A673 (cell line): ENCODE measurements at places on chromosomes 6 and 20. TPM values are rescaled to one million over a fixed set of nuclear protein-coding genes. Genes with fewer than 3 reads are reported as not detected.

ID4 gene
- 29.3 and 30.5 TPM in 2 replicates for total RNA-seq

SLC25A27 gene
- 0.45 and 0.52 TPM in 2 replicates for total RNA-seq

DNA sequence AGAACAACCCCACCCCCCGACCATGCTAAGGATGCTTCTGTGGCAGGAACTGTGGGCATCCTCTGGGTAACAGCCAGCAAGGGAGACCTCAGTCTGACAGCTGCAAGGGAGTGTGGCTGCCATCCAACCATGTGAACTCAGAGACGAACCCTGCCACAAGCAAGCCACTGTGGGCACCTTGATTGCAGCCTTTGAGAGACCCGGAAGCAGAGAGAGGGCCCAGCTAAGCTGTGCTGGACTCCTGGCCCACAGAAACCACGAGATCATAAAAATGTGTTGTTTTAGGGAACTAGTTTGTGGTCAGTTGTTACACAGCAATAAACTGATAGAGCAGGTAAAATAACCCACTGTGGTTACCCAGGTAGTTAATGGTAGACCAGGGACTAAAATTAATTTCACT lies 414.6 kb downstream of the CDH26 start:
- DNase-seq = no peak

GRCh38 chr20:53623134-53623453 lies 29.5 kb upstream of the ZNF217 start:
- DNase-seq = no peak

- no peak for DNase-seq
Observed at GRCh38 chr6:51029561-51029960, 210.9 kb downstream of the TFAP2B start.

DNA sequence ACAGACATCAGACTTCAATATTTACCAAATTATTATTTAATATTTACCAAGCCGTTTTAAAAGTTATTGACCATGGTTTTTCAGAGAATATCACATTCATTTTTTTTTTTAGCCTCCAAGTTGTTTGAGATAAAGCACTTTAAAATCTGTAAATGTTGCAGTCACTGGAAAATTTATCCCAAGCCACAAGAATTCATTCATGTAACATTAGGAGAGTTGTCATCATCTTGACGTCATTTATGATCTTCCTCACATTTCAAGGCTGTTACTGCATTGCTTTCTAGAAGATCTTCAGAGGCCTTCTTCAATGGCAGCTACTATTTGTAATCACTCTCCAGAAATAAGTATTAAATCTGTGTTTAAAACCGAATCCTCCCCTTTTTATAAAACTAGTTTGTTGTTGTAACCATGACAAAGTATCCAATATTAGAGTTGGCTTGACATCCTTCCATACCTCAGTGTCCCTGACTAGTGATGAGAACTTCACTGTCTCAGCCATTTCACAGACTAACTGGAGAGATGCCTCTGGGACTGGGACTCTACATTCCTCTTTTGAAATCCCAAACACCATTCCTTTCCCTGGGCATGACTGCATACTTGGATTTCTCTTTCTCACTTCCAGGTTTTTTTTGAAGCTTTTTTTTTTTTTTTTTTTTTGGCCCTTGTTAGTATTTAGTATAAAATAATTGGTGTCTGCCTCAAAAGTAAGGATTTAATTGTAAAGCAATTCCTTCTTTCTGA lies 100.1 kb downstream of the ZFAND3 start:
- no peak for DNase-seq

DNA sequence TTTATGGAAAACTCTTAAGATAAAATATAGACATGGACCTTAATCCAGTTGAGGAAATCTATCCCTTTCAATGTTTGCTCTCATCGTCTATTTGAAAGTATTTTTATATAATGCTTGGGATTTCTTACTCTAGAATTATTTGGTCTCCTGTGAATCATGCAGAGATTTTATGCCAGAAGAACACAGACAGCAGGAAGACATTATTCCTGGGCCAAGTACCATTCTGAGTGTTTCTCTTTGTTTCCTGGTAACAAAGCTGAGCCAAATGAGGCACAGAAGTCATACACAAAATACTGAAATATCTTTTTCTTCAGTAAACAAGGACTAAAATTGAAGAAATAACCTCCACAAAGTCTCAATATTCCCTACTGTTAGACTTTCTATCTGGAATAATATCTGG lies 538.2 kb upstream of the EYS start:
- no peak for DNase-seq

- no peak for DNase-seq
Observed at GRCh38 chr6:110043366-110043994, 65.4 kb downstream of the GPR6 start.

- no peak for DNase-seq
Observed at GRCh38 chr20:16107172-16107870, 465.9 kb downstream of the KIF16B start.

DNA sequence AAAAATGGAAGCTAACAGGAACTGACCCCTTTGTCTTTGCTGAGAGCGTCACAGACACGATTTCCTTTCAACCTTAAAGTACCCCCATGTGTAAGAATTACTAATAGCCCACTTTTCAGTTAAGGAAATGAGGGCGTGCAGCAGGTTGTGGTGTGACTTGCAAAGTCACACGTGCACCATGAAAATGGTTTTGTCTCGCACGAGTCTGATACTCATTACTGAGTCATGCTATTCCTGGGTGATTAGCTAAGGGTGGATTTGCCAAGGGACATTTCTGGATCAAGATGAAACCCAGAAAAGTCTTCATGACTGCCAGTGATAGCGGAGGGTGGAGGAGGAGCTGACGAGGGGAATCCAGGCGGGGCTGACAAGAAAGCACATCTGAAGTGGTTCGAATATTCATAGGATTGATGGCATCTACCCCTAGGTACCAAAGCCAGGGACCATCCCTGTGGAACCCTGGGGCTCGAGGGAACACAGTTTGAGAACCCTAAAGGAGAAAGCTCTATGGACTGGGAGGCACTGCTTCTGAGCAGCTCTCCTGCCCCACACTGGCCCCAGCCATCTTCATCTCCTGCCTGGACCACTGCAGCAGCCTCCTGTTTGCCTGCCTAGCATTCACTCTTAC lies 12.1 kb upstream of the NFATC2 start:
- DNase-seq = no peak

DNA sequence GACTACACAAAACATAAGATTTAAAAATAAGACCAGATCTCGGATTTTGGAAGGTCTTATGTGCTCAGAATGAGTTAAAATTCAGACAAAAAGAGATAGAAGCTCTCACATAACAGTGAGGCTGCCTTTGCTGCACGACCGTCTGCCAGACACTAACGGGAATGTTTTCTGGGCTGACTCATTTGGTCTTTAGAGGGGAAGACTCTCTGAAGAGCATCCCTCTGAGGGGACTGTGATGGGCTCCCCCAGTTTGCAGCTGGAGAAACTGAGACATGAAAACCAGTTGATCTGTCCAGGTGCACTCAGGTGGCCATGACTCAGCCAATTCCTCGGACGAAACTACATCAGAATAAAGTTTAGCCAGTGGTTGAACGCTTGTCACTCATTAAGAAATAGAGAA lies 153.9 kb downstream of the RNASET2 start:
- no peak for DNase-seq

DNA sequence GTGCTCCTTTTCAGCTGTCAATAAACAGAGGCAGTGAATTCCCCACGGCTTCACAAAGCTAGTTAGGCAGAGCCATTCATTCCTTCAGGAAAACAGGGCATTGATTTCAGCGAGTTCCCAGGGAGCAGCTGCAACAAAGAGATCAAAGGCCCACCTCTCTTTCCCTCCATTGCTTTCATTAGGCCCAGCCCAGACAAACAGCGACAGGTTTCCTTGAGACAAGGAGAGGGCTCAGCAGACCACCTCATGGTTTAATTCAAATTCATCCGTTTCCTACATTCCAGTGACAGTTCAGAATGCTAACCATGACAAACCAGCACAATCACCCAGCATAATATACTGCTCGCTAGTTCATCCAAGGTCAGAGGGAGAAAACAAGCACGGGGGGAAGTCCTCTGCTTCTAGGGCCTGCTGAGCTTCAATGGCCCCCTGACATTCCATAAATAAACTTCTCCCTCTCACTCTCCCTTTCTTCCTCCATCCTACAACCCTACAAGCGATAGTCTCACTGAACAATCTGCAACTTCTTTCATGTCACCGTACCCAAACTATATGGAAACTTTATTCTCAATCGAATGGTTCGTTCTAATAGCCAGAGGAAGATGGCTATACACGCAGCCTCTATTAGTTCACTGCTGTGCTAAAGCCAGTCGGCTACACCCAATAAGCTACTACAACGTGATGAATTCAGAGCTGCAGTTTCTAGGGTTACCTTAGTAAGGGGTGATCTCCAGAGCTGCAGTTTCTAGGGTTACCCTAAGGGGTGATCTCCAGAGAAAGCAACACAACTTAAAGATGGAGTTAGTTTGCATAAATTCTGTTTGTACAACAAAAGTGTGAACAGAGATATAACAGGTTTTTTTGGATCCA lies 34.7 kb downstream of the PLAGL1 start:
- no peak for DNase-seq

DNA sequence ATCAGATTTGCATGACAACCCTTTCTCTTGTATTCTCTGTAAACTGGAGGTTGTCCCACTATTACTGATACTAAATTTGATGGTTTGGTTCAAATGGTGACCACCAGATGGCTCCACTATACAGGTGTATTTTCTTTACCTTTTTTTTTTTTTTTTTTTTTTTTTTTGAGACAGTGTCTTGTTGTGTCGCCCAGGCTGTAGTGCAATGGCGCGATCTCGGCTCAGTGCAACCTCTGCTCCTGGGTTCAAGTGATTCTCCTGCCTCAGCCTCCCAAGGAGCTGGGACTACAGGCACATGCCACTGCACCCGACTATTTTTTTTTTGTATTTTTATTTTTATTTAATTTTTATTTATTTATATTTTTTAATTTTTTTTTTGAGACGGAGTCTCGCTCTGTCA lies 6.6 kb upstream of the WTAP start:
- no peak for DNase-seq

DNA sequence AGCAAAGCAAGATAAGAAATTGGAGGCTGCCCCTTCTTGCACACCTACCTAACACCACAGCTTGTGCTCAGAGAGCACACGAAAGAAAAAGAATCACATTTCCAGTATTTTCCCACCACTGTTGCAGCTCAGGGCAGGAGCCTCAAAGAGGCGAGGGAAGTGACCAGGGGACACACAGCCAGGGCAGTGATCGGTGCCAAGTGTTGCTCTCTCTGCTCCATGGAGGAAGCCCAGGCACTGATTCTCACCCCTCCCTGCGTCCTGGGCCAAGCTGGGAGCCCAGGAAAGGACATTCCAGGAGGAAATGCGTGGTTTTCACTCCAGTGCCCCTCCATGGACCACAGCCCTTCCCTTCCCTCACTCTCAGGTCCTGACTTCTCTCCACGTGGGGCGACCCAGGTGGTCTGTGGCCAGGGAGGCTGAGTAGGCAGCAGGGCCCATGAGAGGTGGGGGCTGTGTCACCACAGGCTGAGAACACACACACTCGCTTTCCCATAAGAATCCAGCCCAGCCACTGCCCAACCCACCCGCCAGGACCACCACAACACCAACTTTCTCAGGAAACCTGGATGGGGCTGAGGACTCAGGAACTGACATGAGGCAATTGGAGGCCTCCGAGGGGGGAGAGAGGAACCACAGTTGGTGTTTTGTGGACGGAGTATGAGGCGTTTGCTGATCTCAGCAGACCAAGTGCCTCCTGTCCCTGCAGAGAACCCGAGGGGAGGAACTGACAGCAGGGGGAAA lies 81.7 kb upstream of the MAFB start:
- no peak for DNase-seq
